ENCODE measurements at places on chromosomes 5 and 9.

DNA sequence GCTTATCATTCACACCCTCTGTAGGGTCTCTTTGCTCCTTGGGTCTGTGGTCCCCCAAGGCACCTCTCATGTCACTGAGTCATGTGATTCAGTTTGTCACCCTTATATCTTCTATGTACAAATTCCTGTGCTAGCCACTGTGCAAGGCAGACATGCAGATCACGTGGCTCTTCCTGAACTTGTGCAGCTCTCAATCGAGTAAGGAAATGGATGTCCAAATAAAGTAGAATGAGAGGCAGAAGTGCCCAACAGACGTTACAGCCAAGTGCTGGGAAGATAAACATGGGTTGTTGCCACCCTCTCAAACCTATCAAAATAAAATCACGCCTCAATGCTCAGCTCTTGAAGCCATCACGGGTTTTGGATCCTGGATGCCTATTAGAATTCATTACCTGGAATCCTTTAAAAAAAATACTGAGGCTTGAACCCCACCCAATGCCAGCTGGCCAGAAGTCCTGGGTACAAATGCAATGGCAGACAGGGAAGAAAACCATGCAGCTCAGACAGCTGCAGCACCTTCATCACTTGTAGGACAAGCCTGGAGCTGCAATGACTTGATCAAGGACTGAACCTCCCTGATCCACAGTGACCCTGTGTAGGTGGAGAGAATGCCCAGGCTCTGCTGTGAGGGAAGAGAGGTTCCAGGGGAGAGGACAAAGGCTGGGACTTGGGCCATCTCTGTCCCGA, 228.7 kb upstream of the DAP start:
- no peak for DNase-seq

- no peak for DNase-seq
These were observed 7.5 kb downstream of the RABGAP1 start for GRCh38 chr9:122948313-122948712.

GRCh38 chr9:96031366-96031824, 155.9 kb downstream of the ERCC6L2 start:
- no peak for DNase-seq

DNA sequence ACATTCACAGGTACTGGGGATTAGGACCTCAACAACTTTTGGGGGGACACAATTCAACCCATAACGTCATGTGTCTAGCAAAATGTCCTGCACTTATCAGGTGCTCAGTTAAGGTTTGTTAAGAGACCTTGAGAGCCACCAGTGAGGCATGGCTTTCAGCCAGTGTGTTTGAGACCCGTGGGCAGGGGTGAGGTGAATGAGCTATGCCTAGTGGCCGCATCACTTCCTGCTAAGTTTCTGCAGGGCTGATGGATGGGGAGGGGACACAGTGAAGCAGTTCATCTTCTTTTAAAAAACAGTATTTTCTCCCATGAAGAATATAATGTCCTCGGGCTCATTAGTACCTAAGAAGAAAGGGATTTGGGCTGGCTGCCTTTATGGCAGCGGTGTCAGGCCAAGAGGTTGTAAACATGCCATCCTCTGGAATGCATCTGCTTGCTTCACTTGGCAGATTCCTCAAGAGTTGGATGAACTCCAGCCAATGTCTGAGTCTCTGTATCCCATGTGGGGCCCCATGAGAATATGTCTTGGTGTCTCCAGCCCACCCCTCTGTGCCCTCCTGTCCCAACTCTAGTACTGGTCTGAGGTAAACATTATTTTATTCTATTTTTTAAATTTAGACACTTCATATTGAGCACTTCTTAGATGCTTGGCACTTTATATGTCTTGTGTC, 282.2 kb downstream of the CWC27 start:
- no peak for DNase-seq

DNA sequence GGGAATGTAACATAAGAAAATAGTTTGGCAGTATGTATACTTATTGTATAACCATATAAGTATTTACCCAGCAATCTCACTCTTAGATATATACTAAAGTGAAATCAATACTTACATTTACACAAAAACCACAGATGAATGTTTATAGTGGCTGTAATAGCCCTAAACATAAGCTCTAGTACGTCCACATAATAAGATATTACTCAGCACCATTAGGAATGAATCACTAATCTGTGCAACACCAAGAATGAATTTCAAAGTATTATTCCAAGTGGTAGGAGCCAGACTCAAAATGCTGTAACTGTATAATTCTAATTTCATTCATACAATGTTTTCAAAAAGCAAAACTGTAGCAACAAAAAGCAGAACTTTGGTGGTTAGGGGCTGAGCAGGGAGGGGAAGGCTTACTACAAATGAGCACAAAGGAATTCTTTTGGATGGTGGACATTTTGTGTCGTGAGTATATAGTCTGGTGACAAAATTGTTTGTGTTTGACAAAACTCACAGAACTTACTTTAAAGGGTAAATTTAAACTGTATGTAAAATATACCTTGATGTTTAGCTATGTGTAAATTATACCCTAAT, 11.9 kb upstream of the C5orf46 start:
- no peak for DNase-seq

DNA sequence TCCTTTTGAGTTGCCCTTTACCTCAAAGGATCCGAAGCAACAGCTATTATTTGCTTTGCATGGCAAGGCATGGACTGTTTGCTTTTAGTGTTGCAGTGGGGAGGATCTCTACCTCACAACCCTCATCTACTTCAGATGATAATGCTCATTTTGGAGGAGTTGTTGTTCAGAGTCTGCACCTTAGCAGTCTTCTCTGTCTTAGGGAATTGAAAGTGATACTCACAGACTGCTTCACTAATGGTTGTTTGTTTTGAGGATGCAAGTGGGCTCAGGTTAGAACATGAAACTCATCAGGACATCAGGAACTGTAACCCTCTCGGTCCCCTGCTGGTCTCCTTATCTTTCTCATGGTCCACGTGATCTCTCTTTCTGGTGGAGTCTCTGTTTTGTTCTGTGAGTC, 172.9 kb upstream of the ANKH start:
- no peak for DNase-seq

DNA sequence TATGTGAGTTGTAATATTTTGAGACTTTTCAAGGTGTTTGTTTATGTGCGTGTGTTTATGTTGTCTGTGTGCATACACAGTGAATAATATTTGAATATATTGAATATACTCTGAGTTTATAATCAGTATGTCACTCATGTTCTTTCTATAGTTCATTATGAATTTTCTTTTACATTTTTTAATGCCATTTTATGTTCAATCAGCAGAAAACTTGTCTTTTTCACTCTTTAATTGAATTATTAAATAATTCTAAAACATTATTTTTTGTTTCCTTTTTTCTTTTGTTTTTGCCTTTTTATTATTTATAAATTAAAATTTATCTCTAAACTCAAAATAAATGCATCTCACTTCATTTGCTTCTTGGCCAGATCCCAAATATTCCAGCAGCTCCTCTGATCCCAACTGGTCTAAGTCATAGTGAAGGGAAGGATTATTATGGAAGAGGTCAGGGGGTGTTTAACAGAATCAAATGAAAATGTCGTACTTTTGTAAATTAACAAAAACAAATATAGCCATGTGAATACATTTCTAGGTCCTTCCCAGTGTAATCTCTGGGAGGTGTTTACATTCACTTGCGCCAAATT, 188.9 kb downstream of the KDM4C start:
- DNase-seq, result no peak

All from activated CD4-positive, CD25-positive, alpha-beta regulatory T cell treated with anti-CD3 and anti-CD28 coated beads, Interleukin-2, amount 50 U/mL, for 16 hours (primary cell).